ENCODE measurements at places on chromosomes 5 and 9.

DNA sequence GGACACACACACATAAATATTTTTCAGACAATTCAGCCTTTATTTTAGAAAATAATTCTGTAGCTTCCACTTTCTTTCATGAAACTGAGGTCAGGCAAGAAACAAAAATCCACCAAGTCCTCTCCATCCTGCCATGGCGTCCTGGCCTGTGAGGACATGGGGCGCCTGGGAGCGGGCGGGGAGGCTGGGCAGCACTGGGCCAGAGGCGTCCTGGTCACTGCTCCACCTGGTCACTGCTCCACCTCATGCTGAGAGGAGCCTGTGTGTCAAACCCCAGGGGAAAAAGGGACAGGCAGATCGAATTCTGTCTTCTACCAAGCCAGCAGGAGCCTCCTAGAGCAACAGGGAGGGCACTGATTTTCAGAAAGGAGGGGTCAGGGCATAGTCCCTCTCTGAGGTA lies 12.1 kb downstream of the MGAT1 start:
- no peak for DNase-seq

- DNase-seq, result no peak
Measured at GRCh38 chr9:20835377-20836286, 151.6 kb downstream of the FOCAD start.

DNA sequence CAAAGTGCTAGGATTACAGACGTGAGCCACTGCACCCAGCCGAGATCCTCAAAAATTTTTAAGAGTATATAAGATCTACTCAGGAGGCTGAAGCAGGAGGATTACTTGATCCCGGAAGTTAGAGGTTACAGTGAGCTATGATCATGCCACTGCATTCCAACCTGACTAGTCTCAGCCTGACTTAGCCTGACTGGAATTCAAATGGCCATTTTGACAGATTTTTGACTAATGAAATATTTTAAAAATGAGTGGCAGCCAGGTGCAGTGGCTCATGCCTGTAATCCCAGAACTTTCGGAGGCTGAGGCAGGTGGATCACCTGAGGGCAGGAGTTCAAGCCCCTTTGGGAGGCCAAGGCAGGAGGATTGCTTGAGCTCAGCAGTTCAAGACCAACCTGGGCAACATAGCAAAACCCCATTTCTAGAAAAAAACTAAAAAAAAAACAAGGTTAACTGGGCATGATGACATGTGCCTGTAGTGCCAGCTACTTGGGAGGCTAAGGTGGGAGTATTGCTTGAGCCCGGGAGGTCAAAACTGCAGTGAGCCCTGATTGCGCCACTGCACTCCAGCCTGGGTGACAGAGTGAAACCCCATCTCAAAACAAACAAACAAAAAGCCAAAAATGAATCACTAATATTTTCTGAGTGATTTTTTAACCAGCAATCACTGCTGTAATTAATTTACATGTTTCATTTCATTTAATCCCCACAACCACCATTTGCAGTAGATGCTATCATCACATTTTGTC lies 16.6 kb downstream of the ATOX1 start:
- no peak for DNase-seq

GRCh38 chr5:156137071-156137869 lies 189.7 kb upstream of the SGCD start:
- no peak for DNase-seq

DNA sequence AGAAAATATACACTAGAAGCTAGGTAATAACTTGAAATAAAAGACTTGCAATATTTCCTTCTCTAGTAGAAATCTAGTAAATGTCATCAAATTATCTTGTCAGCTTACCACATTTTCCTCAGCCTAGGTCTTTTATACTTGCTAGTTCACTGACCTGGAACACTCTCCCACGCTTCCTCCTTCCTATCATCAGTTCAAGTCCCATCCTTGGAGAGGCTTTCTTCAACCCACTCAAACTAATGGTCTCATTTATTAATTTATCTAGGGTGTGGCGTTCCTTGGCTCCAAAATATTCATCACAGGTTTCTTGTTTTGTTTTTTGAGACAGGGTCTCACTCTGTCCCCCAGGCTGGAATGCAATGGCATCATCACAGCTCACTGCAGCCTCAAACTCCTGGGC lies 2.9 kb downstream of the FAM13B start:
- no peak for DNase-seq

Measured in activated T-helper 1 cell treated with anti-CD3 and anti-CD28 coated beads, Interleukin-12 subunit alpha, Interleukin-12 subunit beta, Interleukin-2, Interleukin-4 antibody, amounts not matched to agents 30 ng/mL and 10 ng/mL and 1 ng/mL, durations not matched to agents 14 hours and 24 hours and 36 hours (primary cell).